ENCODE measurements at places on chromosomes 6 and 20.

DNA sequence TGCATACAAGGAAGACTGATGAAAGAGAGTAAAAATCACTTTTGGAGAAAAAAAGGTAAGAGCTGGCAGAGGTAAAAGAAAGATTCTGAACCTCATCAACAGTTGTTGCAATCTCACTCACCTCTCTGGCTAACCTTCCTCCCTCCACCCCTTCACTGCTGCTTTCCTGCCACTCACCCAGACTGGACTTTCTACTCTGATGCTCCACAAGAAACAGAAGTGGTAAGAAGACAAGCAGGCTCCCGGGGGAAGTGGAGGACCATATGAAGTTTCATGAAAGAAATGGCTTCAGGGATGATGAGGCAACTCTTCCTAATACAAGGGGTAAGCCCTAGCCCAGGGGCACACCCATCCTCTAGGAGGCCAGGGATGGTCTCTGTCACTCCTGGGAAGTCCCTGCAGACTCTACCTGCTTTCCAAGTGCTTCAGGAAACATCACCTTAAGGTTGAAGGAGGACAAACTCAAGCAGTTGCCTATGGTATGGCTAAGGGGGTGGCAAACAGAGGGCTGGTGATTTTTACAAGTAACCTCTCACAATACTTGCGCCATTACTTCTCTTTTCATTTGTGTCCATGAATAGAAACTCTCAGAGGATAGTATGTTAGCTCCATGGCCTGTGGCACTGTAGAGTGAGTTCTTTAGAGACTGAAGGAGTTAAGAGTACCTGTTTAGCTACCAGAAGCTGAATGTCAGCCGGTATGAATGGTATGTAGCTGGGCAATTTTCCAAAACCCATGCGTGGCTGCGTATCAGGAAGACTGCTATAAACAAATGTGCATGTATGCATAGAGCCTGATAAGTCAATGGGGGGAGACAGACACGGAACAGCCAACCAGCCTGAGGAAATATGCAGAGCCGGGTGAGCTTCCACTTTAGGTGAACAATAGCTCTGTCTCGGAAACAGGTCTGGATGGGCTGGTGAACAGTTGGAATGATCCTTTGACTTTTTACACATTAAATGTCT is 112.0 kb downstream of the BACH2 start:
- DNase-seq, result peak; percentile 34

DNA sequence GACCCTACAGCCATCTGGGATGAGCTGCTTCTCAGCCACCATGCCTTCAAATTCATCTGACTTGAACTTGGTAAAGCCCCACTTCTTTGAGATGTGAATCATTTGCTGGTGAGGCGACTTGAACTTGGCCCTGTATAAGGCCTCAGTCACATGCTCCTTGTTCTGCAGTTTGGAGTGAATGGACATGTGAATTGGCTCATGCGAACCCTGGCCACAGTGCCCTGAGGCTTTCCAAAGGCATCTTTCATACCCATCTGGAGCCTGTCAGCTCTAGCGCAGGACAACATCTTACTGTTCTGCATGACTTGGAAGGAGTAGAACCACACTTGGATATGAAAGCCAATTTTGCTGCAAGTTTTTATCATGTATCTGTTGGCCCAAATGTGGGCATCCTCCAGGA is 244.0 kb upstream of the FAM83B start:
- no peak for DNase-seq

- DNase-seq, result no peak
Measured at GRCh38 chr6:42340511-42340910, 111.2 kb downstream of the TRERF1 start.

GRCh38 chr6:110609101-110609500 is 132.7 kb upstream of the SLC22A16 start:
- no peak for DNase-seq

DNA sequence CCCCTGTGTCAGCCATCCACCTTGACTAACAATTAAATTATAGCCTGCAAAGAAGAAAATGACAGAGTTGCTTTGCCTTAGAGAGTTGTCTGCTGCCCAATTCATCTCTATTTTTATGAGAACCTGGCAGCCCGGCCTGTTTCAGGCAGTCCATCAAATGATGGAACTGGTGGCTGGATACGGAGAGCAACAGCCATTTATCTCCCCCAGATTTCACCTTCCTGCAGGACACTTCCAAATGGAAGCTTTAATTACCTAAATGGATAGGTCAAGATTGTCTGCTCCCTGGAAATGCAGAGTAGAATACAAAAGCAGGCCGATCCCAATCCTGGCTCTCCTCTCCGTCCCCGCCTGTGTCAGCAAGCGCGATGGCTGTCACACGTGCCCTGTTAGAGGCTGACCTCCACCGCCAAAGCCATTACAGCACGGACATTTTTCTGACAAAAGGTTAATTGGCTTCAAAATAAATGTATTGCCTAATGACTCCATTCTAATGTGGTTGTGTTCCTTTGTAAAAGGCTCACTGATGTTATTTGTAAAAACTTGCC is 86.7 kb downstream of the PACRG start:
- DNase-seq, result no peak

- DNase-seq, result no peak
Measured at GRCh38 chr20:13900496-13900895, 89.9 kb downstream of the SEL1L2 start.

DNA sequence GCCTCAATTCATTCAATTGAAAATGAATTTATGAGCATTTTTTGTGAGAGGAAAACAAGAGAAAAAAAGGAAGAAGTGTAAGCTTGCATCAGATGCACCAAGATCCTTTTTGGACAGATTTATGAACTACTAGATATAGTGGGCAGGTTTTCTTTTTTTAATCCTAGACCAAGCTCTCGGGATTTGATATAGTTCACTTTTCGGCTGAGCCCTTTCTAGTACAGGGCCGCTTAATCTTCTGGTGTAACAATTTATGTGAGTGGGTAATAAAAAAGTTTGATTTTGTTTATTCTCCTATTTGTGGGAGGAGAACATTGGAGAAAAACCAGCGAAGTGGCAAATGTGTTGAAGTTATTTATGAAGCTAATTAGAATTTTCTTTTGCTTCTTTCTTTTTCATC is 538.0 kb downstream of the UTRN start:
- DNase-seq, result no peak

GRCh38 chr20:652615-653109 is 338 bp downstream of the SRXN1 start:
- DNase-seq, result peak; percentile 68

DNA sequence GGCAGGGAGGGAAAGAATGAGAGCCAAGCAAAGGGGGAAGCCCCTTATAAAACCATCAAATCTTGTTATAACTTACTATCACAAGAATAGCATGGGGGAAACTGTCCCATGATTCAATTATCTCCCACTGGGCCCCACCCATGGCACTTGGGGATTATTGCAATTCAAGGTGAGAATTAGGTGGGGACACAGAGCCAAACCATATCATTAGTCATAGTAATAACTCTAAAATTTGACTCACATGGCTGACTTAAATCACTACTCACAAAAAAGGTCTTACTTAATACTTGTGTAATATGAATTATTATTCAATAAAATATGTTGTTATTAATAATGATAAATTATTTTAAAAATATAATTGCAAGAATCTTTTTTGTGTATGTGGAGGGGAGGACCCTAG is 178.1 kb upstream of the TCF21 start:
- no peak for DNase-seq

- no peak for DNase-seq
Measured at GRCh38 chr6:54236984-54237383, 71.3 kb upstream of the TINAG start.

GRCh38 chr6:57421503-57421902 is 104.1 kb downstream of the PRIM2 start:
- DNase-seq, result no peak

DNA sequence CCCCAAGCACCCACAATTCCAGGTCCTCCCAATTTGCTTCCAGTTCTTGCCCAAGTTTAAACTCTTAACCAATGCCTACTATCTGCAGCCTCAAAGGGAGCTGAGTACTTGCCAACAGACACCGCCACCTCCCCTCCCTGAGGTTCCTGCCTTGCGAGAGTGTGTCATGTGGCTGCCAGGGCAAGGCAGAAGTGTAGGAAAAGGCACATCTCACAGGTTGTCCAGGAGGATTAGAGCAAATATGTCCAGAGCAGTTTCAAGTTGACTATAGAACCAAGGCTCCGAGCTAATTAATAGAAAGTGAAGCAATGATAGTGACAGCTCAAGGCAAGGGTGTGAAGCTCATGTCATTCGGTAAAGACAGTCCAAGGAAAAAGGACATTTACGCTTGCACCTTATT is 127.8 kb downstream of the ATXN1 start:
- DNase-seq, result no peak

- peak; percentile 88 for DNase-seq
Measured at GRCh38 chr20:595330-596308, 14.5 kb downstream of the TCF15 start.

DNA sequence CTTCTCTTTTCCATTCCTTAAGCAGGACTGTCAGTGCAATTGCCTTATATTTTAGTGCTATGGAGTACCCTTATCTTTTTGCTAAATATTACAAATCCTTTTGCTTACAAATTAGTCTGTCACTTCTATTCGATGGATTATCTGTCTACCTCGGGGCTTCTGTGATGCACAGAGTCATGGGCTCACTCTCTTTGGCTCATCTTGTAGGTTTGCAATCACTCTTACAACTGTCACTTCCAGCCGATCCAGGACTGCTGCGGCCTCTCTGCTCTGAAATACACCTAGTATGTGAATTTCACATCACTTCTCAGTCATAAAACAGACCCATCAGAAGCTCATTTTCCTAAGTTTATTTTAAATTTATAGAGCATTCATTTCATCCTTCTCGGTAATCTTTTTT is 293.2 kb upstream of the QKI start:
- no peak for DNase-seq

DNA sequence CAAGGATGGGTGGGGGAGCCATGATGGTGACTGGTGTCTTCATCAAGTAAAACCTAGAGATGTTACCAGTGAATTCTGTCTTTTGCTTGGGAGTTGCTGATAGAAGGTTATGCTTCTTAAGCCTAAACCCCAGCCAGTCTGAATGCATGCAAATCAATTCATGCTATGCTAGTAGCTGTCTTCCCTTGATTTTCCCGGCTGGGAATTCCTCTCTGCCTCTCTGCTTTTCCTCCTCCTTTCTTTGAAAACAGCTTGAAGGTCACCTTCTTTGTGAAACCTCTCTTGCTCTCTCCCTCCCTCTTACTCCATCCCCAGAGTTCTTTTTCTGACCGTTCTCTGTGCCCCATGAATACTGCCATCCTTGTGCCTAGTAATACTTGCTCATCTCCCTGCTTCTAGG is 58.9 kb downstream of the TMEM200A start:
- no peak for DNase-seq

DNA sequence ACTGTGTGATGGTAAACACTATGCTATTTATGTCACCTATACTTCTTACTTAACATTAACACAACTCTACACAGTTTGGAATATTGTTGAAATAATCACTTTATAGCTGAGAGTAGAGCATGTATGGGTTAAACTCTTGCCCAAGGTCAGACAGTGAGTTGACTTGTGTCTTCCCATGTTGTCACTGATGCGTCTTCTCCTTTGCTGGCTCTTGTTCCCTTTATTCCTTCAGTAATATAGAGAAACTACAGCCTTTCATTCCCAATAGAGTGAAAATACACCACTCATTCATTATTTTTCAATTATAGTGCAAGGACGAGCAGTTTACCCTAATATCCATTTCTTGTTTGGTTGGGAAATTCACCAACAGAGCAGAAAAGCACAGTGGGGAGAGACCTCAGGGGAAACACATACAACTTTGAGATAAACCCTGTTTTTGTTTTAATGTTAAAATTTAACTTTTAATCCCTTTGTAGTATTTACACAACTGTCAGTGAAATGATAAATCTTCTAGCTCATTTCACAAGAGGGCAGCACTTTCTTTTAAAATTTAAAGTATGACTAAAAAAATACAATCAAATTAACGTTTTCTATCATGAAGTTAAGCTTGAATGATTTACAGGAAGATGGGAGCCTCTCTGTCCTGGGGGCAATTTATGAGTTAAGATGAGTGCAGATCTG is 363.0 kb downstream of the UTRN start:
- no peak for DNase-seq

DNA sequence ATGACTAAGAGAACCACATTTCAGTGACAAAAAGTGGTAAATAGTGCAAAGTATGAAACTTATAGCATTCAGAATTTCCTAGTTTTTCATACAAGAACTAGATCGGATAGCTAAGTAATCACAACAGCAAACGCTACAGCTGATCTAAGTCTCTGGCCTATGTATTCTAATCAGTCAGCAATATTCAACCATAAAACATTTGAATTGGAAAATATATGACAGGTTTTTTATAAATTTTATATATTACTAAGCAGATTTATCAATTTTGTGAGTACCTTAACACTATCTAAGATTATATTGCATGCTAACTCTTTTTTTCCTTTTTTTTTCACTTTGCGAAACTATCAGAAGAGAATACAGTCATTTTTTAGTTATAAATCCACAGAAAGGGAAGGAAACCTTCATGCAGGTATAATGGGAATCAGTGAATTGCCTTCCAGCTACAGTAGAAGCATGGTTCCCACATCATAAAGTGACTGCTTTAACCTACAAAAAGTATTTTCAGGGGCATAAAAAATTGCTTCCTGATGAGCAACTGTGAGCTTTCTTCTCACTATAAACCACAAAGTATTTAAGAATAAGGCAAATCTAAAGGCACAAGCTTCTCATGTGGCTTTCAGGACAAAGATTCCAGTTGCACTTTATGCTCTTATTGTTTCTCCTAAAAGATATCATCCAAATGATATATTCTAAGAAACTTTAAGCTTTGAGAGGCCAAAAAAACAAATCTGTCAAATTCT is 74.0 kb upstream of the GJE1 start:
- no peak for DNase-seq
